Left lung (tissue), 14 donors: ENCODE measurements at places on chromosomes 4 and X. TPM values are rescaled to one million over a fixed set of nuclear protein-coding genes. Genes with fewer than 3 reads are reported as not detected.

GRCh38 chrX:82627568-82627967 lies 880.5 kb upstream of the POU3F4 start:
- no peaks in the 10 kb centered on the region for H3K4me1 ChIP-seq
- no peak for DNase-seq
- no peak overlapping the region for H3K27ac ChIP-seq
- H3K4me3 ChIP-seq: no peak overlapping the region
- H3K27me3 ChIP-seq: no peaks in the 10 kb centered on the region

GRCh38 chr4:139083607-139083955 lies 68.0 kb downstream of the NOCT start:
- H3K27me3 ChIP-seq: no peaks in the 10 kb centered on the region
- peak overlapping the region; percentile 82 for H3K4me3 ChIP-seq
- no peaks in the 10 kb centered on the region for H3K36me3 ChIP-seq
- peak; percentile 61 for DNase-seq
- H3K27ac ChIP-seq: peak overlapping the region; percentile 95
- H3K4me1 ChIP-seq: peaks cover 46% of the 10 kb centered on the region

DNA sequence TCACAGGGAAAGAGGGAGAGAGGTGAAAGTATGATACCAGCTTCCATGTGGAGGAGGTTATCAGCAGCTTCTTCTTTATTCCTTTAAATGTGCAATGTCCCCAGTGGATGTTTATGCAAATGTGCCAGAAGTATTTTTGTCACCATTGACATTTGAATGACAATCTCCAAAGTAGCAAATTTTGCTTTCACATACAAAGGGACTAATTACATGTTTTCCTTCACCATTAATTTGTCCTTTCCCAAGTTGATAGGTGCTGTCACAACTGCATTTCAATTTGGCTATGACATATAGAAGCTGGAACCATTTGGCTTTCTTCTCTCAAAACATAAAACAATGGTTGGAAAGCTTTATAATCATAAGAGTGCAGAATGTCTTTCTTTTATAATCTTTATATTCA lies 469.0 kb upstream of the NWD2 start:
- H3K27me3 ChIP-seq: no peaks in the 10 kb centered on the region
- H3K36me3 ChIP-seq: no peaks in the 10 kb centered on the region
- no peaks in the 10 kb centered on the region for H3K4me1 ChIP-seq
- DNase-seq: no peak

LDB2 gene
- total RNA-seq: 74.0 TPM

GRCh38 chr4:71232846-71233245 lies 106.0 kb upstream of the SLC4A4 start:
- no peak for DNase-seq
- no peaks in the 10 kb centered on the region for H3K4me1 ChIP-seq
- H3K27ac ChIP-seq: no peak overlapping the region
- no peaks in the 10 kb centered on the region for H3K36me3 ChIP-seq
- H3K27me3 ChIP-seq: no peaks in the 10 kb centered on the region

SATL1 gene
- not detected for total RNA-seq

SLITRK4 gene
- 0.23 TPM for total RNA-seq

- no peaks in the 10 kb centered on the region for H3K36me3 ChIP-seq
- no peak overlapping the region for H3K4me3 ChIP-seq
- no peak overlapping the region for H3K27ac ChIP-seq
- no peaks in the 10 kb centered on the region for H3K27me3 ChIP-seq
Observed at GRCh38 chrX:118675326-118675965, 52.0 kb upstream of the IL13RA1 start.

DNA sequence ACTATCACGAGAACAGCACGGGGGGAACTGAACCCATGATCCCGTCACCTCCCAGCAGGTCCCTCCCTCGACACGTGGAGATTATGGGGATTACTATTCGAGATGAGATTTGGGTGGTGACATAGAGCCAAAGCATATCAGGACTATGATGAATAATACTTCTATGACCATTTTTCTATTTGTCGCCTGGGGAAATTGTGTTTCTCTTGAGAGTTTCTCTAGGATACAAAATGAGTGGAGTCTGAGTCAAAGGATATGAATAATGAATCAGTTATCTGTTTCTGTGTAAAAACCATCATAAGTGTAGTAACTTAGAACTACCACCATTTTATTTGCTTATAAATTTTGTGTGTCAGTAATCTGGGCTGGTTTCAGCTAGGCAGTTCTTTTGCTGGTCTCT lies 533.0 kb upstream of the ARX start:
- no peaks in the 10 kb centered on the region for H3K36me3 ChIP-seq
- H3K4me1 ChIP-seq: no peaks in the 10 kb centered on the region
- no peak overlapping the region for H3K4me3 ChIP-seq
- no peak overlapping the region for H3K27ac ChIP-seq
- H3K27me3 ChIP-seq: no peaks in the 10 kb centered on the region

CSN1S1 gene
- total RNA-seq: not detected

DNA sequence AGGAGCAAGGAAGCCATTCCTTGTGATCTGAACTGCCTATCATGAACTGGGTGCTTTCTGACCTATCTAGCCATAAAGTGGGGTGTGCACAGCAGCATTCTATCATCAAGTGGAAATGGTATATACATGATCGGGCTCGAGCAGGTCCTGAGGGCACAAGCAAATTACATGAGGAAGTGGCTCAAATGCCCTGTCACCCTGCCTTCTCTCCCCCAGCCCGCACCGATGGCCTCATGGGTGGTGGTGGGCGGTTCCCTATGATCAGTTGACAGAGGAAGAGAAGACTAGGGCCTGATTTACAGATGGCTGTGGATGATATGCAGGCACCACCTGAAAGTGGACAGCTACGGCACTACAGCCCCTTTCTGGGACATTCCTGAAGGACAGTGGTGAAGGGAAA lies 46.3 kb upstream of the BCLAF3 start:
- H3K36me3 ChIP-seq: no peaks in the 10 kb centered on the region
- H3K27me3 ChIP-seq: no peaks in the 10 kb centered on the region
- H3K4me1 ChIP-seq: no peaks in the 10 kb centered on the region
- DNase-seq: no peak
- no peak overlapping the region for H3K27ac ChIP-seq

DNA sequence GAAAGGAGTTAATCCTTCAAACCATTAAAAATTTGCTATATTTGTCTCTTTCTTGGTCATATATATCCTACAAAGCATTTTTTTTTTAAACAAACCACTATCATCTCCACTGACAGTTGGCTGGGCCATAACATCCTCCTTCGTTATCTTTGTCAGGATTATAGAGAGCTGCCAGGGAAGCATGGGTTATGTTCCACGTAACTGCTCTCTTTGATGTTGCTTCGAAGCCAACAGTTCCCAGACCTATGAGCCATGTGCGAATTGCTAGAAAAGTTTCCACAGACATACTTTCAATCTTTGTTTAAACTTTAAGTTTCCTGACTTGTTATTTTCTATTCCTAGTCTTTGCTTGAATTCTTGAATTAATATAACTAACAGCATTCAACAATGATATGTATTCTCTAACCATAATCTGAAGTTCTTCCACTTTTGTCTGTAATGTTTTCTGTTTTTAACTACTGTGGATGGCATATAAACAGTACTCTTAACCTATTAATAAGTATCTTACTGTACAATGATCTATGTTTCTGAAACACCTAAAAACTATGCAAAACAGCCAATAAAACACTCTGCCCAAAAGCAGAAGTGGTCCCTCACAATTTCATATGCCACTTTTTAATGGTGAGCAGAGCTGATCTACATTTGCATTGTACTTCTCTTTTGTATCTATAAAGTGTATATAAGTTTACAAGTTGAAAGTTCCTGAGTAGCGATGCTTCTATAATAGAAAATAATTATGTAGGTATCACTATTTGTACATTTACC lies 37.9 kb downstream of the EREG start:
- H3K4me1 ChIP-seq: no peaks in the 10 kb centered on the region
- H3K4me3 ChIP-seq: no peak overlapping the region
- H3K27me3 ChIP-seq: no peaks in the 10 kb centered on the region
- DNase-seq: no peak
- no peak overlapping the region for H3K27ac ChIP-seq

GRCh38 chrX:148416142-148416541 lies 84.3 kb upstream of the AFF2 start:
- H3K27ac ChIP-seq: no peak overlapping the region
- no peaks in the 10 kb centered on the region for H3K27me3 ChIP-seq
- no peaks in the 10 kb centered on the region for H3K36me3 ChIP-seq
- H3K4me3 ChIP-seq: no peak overlapping the region

PNMA3 gene
- total RNA-seq: 0.13 TPM

DNA sequence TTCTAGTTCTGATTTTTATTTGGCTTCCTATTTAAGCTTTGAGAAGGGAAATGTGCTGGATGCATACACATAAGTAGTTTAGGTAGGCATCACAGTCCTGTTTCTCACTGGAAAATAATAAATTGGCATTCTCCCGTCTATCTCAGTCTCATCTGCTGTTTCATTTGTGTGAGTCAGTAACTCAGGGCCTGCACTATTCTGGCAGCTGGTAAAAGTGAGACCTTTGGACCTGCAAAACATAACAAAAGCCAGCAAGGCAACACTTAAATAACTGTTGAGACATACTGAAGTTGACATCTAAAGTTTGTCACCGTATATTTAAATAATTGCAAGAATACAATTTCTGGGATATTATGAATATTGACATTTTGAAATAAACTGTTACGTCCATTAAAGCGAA lies 8.6 kb upstream of the UBQLN2 start:
- no peak for DNase-seq
- no peak overlapping the region for H3K4me3 ChIP-seq
- H3K4me1 ChIP-seq: no peaks in the 10 kb centered on the region
- H3K36me3 ChIP-seq: no peaks in the 10 kb centered on the region
- H3K27me3 ChIP-seq: no peaks in the 10 kb centered on the region
- no peak overlapping the region for H3K27ac ChIP-seq

DNA sequence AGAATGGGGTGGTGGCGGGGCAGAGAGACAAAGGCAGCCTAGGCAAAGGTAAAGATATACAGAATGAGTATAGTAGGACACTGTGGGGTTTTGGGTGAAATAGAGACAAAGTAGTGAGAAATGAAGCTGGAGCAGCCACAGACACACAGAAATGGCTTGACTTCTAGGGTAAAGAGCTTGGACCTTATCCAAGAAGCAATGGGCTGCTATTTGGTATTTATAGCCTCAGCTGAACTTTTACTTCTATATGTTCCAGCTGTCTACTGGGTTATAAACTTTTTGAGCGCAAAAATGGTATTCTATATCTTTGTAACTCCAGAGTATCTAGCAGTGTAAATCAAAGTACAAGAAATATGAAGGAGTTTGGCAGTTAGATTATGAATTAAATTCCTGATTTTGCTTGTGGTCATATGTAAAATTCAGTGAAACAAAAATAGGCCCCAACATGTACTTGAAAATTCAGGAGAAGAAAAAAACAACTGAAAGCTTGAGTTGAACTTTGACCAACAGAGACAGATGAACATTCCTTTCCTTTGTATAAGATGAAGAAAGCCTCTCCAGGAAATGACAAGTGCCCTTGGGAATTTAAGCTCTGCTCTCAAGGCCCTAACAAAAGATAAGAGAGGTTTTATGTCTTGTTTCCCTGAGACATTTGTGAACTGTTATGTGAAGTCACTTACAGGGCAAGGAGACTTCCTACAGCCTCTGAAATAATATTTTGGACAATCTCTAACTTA lies 354.1 kb downstream of the CHIC1 start:
- no peak overlapping the region for H3K27ac ChIP-seq
- peak; percentile 22 for DNase-seq
- H3K36me3 ChIP-seq: no peaks in the 10 kb centered on the region
- no peaks in the 10 kb centered on the region for H3K27me3 ChIP-seq
- H3K4me3 ChIP-seq: no peak overlapping the region

DNA sequence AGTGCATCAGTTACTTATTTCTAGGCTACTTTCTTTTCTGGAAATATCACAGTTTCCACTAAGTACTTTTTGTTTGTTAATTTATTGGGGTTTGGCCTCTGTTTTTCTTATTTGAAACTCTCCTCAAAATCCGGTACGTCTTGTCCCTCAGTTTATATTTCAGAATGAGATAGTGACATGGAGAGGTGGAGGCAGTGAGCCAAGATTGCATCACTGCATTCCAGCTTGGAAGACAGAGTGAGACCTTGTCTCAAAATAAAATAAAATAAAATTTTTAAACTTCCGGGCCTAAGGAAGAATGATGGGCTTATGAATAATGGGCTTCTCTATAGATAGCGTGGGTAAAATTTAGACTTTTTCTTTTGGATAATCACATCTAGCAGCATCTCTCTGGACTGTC lies 567.8 kb downstream of the TRIML1 start:
- H3K4me1 ChIP-seq: no peaks in the 10 kb centered on the region
- no peak for DNase-seq

GBA3 gene
- not detected for total RNA-seq

RBM46 gene
- not detected for total RNA-seq

ARMCX4 gene
- 11.5 TPM for total RNA-seq

- no peaks in the 10 kb centered on the region for H3K36me3 ChIP-seq
- no peak for DNase-seq
- no peak overlapping the region for H3K4me3 ChIP-seq
- no peaks in the 10 kb centered on the region for H3K4me1 ChIP-seq
- H3K27me3 ChIP-seq: peaks cover 5% of the 10 kb centered on the region
Observed at GRCh38 chr4:13793020-13793710, 165.6 kb upstream of the BOD1L1 start.

GRCh38 chrX:101658661-101659491 lies 774 bp downstream of the ARMCX2 start:
- H3K4me1 ChIP-seq: no peaks in the 10 kb centered on the region
- peak overlapping the region; percentile 54 for H3K4me3 ChIP-seq
- DNase-seq: peak; percentile 71
- H3K27me3 ChIP-seq: no peaks in the 10 kb centered on the region

- no peaks in the 10 kb centered on the region for H3K4me1 ChIP-seq
- DNase-seq: no peak
- H3K27ac ChIP-seq: no peak overlapping the region
- H3K4me3 ChIP-seq: no peak overlapping the region
- H3K36me3 ChIP-seq: no peaks in the 10 kb centered on the region
Observed at GRCh38 chrX:26581091-26581490, 365.1 kb downstream of the MAGEB5 start.

ZFX gene
- 50.7 TPM for total RNA-seq

GRCh38 chr4:184398741-184399511 lies 75.4 kb downstream of the IRF2 start:
- DNase-seq: no peak
- no peaks in the 10 kb centered on the region for H3K36me3 ChIP-seq
- H3K4me1 ChIP-seq: peaks cover 62% of the 10 kb centered on the region
- peak overlapping the region; percentile 34 for H3K27ac ChIP-seq
